CD4-positive, alpha-beta T cell (primary cell): ENCODE measurements at places on chromosomes 2 and 18.
A peak's percentile ranks its signal among the peaks of the same experiment; 100 is the strongest.

GRCh38 chr2:234324116-234324515 is 172.8 kb downstream of the ARL4C start:
- no peak overlapping the region for H3K27ac ChIP-seq
- H3K27me3 ChIP-seq = no peaks in the 10 kb centered on the region
- H3K4me3 ChIP-seq = no peak overlapping the region
- no peak for DNase-seq

GRCh38 chr18:61127714-61128467 is 205.3 kb upstream of the CDH20 start:
- no peak for DNase-seq
- no peaks in the 10 kb centered on the region for H3K36me3 ChIP-seq
- no peaks in the 10 kb centered on the region for H3K4me1 ChIP-seq
- no peaks in the 10 kb centered on the region for H3K27me3 ChIP-seq

DNA sequence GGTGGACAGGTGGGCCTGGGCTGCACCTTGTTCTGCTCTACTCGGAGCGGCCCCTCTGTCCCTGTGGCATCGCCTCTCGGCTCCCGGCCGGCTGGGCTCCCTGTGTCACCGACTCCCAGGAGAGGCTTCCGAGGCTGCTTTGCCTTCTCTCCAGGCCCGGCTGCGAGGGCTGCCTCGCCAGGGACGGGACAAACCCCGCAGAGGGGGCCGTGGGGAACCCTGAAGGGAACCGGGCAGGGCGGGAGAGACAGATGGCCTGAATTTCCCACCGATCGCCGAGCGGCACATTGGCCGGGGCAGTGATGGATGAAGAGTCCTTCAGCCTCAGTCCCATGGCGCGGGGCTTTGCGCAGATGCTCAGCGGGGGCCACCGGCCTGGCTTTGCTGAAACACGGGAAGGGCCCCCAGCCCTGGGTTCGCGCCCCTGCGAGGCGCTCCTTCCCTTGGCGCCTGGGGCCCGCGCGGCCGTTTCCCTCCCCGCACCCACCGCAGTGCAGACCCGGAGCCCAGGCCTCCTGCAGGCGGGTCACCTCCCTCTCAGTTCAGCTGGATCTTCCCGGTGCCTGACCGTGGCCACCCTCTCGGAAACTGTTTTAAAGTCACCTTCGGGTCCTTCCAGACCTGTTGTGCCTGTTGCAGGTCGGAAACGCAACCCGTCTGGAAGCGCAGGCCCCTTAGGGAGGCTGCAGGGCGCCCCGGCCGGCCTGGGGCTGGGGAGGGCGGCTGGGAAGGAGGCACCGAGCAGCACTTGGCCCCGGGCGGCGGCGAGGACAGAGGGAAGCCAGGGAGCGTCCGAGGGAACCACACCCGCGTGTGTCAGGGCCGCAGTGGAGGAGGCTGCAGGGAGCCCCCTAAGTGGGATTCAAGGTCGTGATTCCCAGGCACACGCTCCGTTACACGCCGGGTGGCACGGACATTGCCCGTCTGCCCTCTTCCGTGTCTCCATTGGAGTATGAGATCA is 341.9 kb upstream of the SALL3 start:
- no peak overlapping the region for H3K27ac ChIP-seq
- no peak for DNase-seq
- H3K4me1 ChIP-seq = peaks cover 23% of the 10 kb centered on the region
- no peak overlapping the region for H3K4me3 ChIP-seq

GRCh38 chr2:25383806-25384205 is 42.1 kb upstream of the DNMT3A start:
- H3K27me3 ChIP-seq = no peaks in the 10 kb centered on the region
- H3K27ac ChIP-seq = no peak overlapping the region
- peaks cover 12% of the 10 kb centered on the region for H3K4me1 ChIP-seq
- H3K4me3 ChIP-seq = no peak overlapping the region
- H3K36me3 ChIP-seq = peaks cover 20% of the 10 kb centered on the region

- H3K4me1 ChIP-seq = peaks cover 31% of the 10 kb centered on the region
- no peaks in the 10 kb centered on the region for H3K27me3 ChIP-seq
- peak overlapping the region; percentile 61 for H3K27ac ChIP-seq
- H3K36me3 ChIP-seq = no peaks in the 10 kb centered on the region
- H3K4me3 ChIP-seq = no peak overlapping the region
Observed at GRCh38 chr2:28544405-28544921, 48.6 kb downstream of the PLB1 start.

GRCh38 chr2:98800330-98801064 is 69.6 kb upstream of the MGAT4A start:
- no peak overlapping the region for H3K4me3 ChIP-seq
- no peak for DNase-seq
- no peaks in the 10 kb centered on the region for H3K36me3 ChIP-seq
- H3K27ac ChIP-seq = no peak overlapping the region
- H3K27me3 ChIP-seq = no peaks in the 10 kb centered on the region
- peaks cover 4% of the 10 kb centered on the region for H3K4me1 ChIP-seq

DNA sequence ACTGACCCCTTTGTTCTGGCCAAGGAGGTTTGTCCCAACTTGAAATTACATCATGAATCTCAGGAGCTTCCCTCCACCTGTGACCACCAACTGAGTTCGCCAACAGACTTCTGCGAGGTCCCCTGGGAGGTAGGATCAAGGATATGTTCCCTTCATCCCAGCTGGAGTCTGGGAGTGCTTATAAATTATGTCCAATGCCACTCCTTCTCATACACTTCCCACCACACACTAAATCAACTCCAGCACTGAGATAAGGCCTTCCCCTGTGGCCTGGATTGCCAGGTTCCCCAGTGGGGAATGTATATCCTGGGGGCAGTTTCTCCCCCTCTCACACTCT is 99.2 kb downstream of the RND3 start:
- H3K27me3 ChIP-seq = no peaks in the 10 kb centered on the region
- DNase-seq = no peak
- no peak overlapping the region for H3K4me3 ChIP-seq
- no peak overlapping the region for H3K27ac ChIP-seq
- no peaks in the 10 kb centered on the region for H3K36me3 ChIP-seq
